ENCODE measurements at places on chromosomes 3 and 15.

DNA sequence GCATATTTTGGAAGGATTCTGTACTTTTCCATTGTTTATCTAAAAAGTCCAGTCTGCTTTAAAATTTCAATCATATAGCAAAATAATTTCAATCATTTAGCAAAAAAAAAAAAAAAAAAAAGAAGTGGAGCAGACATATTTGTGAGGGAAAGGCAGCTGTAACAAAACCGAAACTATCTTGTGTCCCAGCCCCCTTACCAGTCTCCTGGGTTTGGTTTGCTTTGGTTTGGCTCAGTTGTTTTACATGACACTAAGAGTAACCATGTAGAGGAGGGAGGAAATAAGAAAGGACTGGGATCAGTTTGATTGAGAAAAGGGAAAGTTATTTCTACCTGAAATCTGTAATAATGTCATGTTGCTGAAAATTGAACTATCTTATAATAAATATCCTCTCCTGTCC is 158.8 kb upstream of the GADL1 start:
- DNase-seq: no peak

DNA sequence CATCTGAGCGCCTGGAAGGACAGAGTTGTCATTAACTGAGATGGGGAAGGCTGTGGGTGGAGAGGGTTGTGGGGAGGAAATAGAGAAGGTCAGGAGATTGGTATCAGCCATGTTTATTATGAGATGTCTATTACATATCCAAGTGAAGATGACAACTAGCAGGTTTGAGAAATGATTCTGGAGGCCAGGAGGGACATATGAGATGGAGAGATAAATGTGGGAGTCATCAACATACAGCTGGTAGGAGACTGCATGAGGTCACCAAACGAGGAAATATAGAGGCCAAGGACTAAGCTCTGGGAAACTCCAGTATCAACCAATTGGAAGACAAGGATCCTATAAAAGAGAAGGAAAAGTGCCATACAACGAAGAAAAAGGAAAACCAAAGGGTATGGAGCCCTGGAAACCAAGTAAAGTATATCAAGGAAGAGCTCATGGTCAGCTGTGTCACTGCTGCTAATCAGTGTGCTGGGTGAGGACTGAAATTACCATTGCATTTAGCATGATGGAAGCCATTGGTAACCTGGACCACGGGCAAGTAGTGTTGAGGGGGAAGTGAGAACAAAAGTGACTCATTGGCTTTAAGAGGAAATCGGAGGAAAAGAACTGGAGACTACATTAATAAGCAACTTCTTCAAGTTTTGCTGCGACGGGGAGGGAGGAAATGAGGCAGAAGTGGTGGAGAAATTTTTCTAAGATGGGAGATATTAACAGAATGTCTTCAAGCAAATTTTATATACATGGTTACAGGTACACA is 14.0 kb upstream of the UACA start:
- no peak for DNase-seq

DNA sequence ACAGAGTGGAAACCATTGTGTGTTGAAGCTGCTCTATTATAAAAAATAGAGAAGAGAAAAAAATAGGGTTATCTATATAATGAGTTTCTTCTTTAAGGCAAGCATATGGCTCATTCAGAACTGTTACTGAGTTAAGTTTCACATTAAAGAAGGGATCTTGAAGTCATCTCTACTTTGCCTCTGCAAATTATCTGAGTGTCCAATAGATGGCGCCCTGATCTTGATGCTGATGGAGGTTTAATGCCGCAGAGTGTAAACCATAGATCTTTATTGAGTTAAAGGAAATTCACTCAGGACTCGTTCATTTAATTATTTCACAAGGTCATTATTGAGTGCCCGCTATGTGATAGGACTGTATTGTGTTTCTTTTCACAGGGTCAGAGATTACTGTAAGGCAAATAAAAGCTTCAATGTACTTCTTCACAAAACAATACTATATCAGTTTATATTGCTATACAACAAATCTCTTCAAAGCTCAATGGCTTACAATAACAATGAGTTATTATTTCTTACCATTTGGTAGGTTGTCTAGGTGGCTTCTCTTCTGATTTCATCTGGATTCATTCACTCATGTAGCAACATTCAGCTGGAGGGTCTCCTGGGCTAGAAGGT is 171.4 kb downstream of the NSUN3 start:
- DNase-seq: no peak

- DNase-seq: no peak
These were observed 300.4 kb upstream of the STT3B start for GRCh38 chr3:31232055-31233025.

- DNase-seq: no peak
These were observed 125.8 kb upstream of the GALNT15 start for GRCh38 chr3:16048435-16049318.

DNA sequence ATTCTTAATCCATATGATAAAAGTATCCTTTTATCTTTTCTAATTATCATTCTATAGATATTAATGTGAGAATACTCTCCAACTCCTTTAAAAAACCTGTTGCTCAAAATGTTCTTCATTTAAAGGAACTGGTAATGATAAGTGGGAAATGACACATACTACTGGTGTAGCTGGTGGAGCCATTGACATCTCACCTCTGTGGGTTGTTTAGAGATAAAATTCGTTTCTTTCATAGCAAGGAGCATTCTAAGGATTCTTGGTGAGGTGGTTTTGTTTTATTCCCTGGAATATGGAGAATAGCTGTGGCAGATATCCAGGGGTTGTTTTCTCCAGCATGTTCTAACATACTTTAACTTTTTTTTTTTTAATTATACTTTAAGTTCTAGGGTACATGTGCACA is 299.8 kb upstream of the THBS1 start:
- DNase-seq: no peak

GRCh38 chr3:166836836-166837235 is 543.3 kb downstream of the ZBBX start:
- DNase-seq: no peak

- no peak for DNase-seq
These were observed 72.7 kb upstream of the PPIB start for GRCh38 chr15:64235552-64235951.

- DNase-seq: no peak
These were observed 24.7 kb downstream of the SPATA12 start for GRCh38 chr3:57085211-57085610.

DNA sequence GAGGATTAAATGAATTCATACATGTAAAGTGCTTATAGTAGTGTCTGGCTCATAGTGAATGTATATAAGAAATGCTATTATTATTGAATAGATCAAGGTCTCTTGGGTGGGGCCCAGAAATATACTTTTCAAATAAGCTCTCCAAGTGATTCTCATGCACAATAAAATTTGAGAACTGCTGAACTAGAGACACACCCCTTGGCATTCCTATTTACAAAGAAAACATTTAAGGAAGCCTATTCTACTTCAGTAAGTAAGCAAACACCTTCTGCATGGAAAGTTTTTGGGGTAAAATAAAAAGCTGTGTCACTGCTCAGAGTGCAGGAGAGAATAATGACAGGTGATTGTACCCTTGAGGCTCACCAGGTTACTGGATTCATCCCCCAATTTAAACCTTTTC is 75.2 kb downstream of the EOMES start:
- no peak for DNase-seq

Data from stimulated activated CD8-positive, alpha-beta memory T cell treated with anti-CD3 and anti-CD28 coated beads, Interleukin-2, amount 100 ng/mL, for 1 hour (primary cell).